Endothelial cell of umbilical vein (primary cell): ENCODE measurements at places on chromosomes 7 and 10. TPM values are rescaled to one million over a fixed set of nuclear protein-coding genes. Genes with fewer than 3 reads are reported as not detected.

The NEUROD6 gene
- total RNA-seq: not detected in 2 replicates

The ITGA8 gene
- total RNA-seq: 0.12 and 0.40 TPM in 2 replicates

DNA sequence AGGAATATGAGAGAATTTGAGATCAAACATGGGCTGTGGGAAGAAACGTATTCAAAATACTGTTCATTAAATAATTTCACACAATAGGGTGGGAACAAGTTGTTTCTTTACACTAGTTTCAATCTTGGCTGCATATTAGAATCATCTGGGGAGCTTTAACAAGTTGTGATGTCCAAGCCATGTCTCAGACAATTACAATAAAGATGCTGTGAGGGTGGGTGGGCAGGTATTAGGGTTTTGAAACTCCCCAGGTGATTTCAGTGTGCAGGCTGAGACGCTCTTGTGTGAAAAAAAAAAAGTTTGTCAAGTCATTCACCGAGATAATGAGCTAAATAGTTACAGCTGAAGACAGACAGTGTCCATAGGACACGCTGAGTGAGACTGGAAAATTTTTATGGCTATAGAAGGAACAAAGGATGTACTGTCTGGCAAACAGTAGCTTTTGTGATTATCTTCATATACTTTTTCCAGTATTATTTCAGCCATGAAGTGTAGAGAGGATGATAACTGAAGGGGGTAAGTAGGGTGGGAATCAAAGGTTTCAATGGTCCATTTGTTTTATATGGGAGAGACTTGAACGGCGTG lies 12.6 kb upstream of the LAMB4 start:
- H3K36me3 ChIP-seq: no peaks in the 10 kb centered on the region
- no peak overlapping the region for H3K4me3 ChIP-seq
- H3K4me1 ChIP-seq: no peaks in the 10 kb centered on the region
- DNase-seq: no peak
- no peaks in the 10 kb centered on the region for H3K27me3 ChIP-seq

GRCh38 chr7:102075553-102076135 lies 211.0 kb upstream of the SH2B2 start:
- no peak for DNase-seq
- no peak overlapping the region for H3K27ac ChIP-seq
- H3K4me1 ChIP-seq: no peaks in the 10 kb centered on the region
- H3K36me3 ChIP-seq: peaks cover 2% of the 10 kb centered on the region

- H3K27ac ChIP-seq: no peak overlapping the region
- no peaks in the 10 kb centered on the region for H3K36me3 ChIP-seq
- H3K4me3 ChIP-seq: no peak overlapping the region
- DNase-seq: no peak
Measured at GRCh38 chr7:158327571-158328180, 259.9 kb downstream of the PTPRN2 start.

DNA sequence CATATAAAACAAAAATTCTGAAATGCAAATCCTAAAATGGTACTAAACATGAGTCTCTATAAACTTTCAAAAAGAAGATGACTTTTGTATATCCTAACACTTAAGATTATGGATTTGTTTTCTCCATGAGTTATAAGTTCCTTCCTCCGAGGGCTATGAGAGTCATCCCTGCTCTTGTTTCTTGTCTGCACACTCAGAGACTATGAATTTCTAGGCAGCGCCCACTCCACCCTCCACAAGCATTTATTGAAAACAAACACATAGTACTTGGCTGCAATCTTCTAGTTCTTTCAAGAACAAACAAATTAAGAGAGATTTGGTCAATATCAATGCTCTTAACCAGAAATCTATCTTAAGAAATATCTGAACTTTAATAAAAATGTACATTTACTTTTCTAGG lies 211.7 kb downstream of the DKK1 start:
- H3K36me3 ChIP-seq: no peaks in the 10 kb centered on the region
- no peak overlapping the region for H3K4me3 ChIP-seq
- peak; percentile 29 for DNase-seq
- peaks cover 13% of the 10 kb centered on the region for H3K4me1 ChIP-seq

DNA sequence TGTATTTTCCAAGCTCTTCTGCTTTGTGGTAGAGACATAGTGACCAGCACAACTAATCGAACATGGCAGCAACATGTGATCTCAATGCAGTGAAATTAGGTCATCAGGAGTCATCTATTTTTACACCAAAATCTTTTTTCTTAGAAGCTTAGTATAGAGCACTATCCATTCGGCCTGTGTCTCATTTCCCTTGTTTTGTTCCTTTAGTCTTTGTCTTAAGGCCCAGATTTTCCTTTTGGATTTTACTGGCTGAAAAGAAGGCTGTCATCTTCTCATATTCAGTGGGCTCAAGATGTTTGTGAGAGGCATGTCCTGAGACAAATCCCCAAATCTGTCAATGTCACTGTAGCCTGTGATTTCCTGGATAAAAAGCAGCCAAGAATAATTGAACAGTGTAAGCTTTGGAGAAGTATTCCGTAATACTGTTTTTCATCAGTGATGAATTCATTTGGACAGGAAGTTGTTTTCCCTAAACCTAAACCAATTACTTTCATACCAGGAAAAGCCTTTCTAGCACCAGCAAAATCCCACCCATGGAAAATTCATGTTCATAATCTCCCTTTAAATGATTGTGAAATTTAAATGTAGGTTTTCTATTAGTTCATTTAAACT lies 55.2 kb downstream of the MAGI2 start:
- DNase-seq: peak; percentile 70
- peak overlapping the region; percentile 34 for H3K27ac ChIP-seq
- H3K4me1 ChIP-seq: peaks cover 8% of the 10 kb centered on the region
- no peak overlapping the region for H3K4me3 ChIP-seq

DNA sequence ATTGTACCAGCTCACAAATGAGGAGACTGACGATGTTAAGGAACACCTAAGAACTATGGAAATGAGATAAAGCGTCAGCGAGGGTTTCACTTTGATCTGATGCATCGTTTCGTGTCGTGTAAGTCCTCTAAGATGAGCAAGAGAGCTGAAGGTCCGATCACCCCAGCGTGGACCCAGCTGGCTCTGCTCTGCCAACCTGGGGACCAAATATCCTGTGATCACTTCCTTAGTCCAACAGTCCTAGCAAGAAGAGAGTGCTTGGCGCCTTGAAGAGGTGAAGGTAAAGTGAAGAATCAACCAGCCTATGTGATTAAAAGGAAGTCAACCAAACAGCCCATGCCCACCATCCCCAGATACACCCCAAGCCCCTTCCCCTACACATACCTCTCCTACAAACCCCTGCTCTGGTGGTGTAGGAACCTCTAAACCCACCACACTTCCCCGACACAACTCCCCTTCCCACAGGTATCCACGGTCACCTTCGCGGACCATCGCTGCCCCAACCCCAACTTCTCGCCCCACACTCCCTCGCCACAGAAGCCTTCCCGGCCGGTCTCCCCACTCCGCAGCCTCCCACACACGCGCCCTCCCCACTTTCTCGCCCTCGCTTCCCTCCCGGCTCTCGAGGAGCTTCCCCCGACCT lies 722 bp downstream of the UPF2 start:
- peak overlapping the region; percentile 98 for H3K27ac ChIP-seq
- peak; percentile 52 for DNase-seq
- peak overlapping the region; percentile 50 for H3K4me3 ChIP-seq
- no peaks in the 10 kb centered on the region for H3K27me3 ChIP-seq
- no peaks in the 10 kb centered on the region for H3K36me3 ChIP-seq

DNA sequence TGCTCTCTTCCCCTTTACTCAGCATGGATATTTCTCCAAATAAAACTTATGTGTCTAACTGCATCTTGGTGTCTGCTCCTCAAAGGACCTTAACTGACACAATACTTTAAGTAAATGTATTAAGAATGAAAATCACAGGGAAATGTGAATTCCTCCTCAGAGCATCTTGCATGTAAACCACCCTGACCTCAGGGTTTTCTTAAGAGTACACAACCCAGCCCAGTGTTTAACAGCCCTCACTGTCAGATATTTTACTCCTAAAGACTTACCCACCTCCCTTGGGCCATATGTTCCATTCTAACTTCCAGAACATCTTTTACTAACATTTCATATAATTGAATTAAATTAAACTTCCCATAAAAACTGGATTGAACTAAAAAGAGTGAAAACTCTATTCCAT lies 315.3 kb downstream of the HPSE2 start:
- H3K4me3 ChIP-seq: no peak overlapping the region
- no peaks in the 10 kb centered on the region for H3K36me3 ChIP-seq
- no peak overlapping the region for H3K27ac ChIP-seq
- DNase-seq: no peak
- no peaks in the 10 kb centered on the region for H3K27me3 ChIP-seq
- H3K4me1 ChIP-seq: no peaks in the 10 kb centered on the region

DNA sequence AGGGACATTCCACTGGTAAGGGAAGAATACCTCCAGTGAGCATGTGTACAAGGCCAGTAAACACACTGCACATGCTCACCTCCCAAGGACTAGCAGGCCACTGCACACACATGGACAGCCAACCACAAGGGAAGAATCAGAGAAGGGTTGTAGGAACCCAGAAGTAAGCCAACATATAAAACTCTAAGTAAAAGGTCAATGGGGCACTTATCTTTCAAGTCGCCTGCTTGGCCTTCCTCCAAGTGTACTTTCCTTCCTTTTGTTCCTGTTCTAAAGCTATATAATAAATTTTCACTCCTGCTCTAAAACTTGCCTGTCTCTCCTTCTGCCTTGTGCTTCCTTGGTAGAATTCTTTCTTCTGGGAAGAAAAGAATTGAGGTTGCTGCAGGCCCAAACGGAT lies 33.0 kb downstream of the ORC5 start:
- H3K36me3 ChIP-seq: peaks cover 2% of the 10 kb centered on the region
- peak overlapping the region; percentile 41 for H3K27ac ChIP-seq
- H3K4me3 ChIP-seq: no peak overlapping the region
- H3K27me3 ChIP-seq: no peaks in the 10 kb centered on the region
- peaks cover 12% of the 10 kb centered on the region for H3K4me1 ChIP-seq
- DNase-seq: peak; percentile 84

GRCh38 chr7:83441-83840 lies 108.9 kb upstream of the FAM20C start:
- no peaks in the 10 kb centered on the region for H3K36me3 ChIP-seq
- no peak for DNase-seq
- H3K27ac ChIP-seq: no peak overlapping the region
- no peaks in the 10 kb centered on the region for H3K27me3 ChIP-seq
- H3K4me3 ChIP-seq: no peak overlapping the region

- no peaks in the 10 kb centered on the region for H3K36me3 ChIP-seq
- H3K4me1 ChIP-seq: peaks cover 35% of the 10 kb centered on the region
- DNase-seq: no peak
- no peak overlapping the region for H3K4me3 ChIP-seq
- no peak overlapping the region for H3K27ac ChIP-seq
Measured at GRCh38 chr7:73719806-73720169, 319 bp upstream of the STX1A start.

- peak; percentile 69 for DNase-seq
- H3K4me1 ChIP-seq: no peaks in the 10 kb centered on the region
- peaks cover 5% of the 10 kb centered on the region for H3K27me3 ChIP-seq
Measured at GRCh38 chr7:23261843-23262452, 15.4 kb downstream of the GPNMB start.

DNA sequence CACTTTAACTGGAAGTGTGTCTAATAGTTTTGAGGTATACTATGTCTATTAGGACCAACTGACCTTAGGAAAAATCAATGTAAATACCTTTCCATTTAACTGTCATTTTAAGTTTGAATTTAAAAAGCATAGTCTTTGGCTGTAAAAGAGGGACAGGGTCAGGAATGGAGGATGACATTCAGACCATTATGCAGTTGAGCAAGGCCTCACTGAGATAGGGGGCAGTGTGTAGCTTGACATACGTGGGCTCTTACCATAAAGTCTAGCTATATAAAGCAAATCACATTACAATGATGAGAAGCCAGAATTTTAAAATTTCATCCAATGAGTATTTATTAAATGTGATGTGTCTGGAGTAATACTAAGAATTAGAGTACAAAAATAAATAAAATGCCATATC lies 17.9 kb downstream of the PALS2 start:
- H3K27ac ChIP-seq: no peak overlapping the region
- no peaks in the 10 kb centered on the region for H3K4me1 ChIP-seq
- H3K27me3 ChIP-seq: no peaks in the 10 kb centered on the region
- no peak for DNase-seq
- H3K4me3 ChIP-seq: no peak overlapping the region
- H3K36me3 ChIP-seq: no peaks in the 10 kb centered on the region

GRCh38 chr10:71465551-71466252 lies 69.0 kb downstream of the CDH23 start:
- DNase-seq: no peak
- H3K36me3 ChIP-seq: no peaks in the 10 kb centered on the region
- peaks cover 2% of the 10 kb centered on the region for H3K27me3 ChIP-seq
- H3K4me3 ChIP-seq: no peak overlapping the region
- no peak overlapping the region for H3K27ac ChIP-seq

DNA sequence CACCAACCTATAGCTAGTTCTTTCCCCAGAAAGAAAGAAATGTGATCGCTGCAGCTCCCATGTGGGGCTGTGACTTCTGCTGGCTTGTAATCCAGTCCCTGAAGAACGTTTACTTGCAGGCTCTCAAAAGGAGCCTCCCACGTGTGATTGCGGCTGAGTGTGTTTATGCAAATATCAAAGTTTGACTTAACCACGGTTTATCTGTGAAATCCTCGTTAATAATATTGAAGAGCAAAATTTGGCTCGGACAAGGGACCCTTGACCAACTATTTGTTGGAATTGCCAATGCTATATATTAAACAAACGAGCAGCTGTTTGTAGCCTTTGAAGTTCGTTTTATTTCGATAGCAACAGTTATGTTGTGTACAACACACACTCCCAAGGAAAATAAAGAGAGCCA lies 470.1 kb upstream of the NRP1 start:
- peaks cover 7% of the 10 kb centered on the region for H3K4me1 ChIP-seq
- no peak overlapping the region for H3K4me3 ChIP-seq
- DNase-seq: no peak

GRCh38 chr10:62231371-62231770 lies 37.3 kb downstream of the RTKN2 start:
- peak overlapping the region; percentile 76 for H3K27ac ChIP-seq
- peaks cover 21% of the 10 kb centered on the region for H3K4me1 ChIP-seq
- no peak overlapping the region for H3K4me3 ChIP-seq
- no peaks in the 10 kb centered on the region for H3K36me3 ChIP-seq
- DNase-seq: peak; percentile 78

GRCh38 chr10:101564490-101564991 lies 23.5 kb downstream of the POLL start:
- no peaks in the 10 kb centered on the region for H3K36me3 ChIP-seq
- H3K27me3 ChIP-seq: peaks cover 27% of the 10 kb centered on the region
- DNase-seq: no peak
- no peak overlapping the region for H3K4me3 ChIP-seq
- no peak overlapping the region for H3K27ac ChIP-seq

- no peaks in the 10 kb centered on the region for H3K36me3 ChIP-seq
- H3K27ac ChIP-seq: no peak overlapping the region
- H3K4me1 ChIP-seq: no peaks in the 10 kb centered on the region
- H3K4me3 ChIP-seq: no peak overlapping the region
- no peak for DNase-seq
Measured at GRCh38 chr10:128140425-128140824, 14.2 kb upstream of the MKI67 start.

DNA sequence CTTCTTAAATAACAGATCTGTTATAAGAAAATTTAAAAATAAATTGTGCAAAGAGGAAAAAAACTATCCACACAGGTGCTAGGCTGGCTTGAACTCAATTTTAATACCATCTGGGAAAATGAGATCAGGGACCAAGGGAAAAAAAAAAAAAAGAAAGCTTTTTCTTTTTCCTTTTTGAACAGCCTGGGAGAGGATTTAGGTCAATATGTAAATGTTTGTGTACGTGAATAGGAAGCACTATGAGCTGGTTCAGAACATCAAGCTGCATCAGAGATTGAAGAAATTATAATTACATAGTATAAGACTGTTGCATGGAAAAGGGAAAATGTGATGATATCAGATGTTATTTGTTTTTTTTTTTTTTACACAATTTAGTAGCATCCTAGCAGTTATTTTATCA lies 548.0 kb downstream of the ARL4A start:
- H3K36me3 ChIP-seq: no peaks in the 10 kb centered on the region
- H3K27ac ChIP-seq: no peak overlapping the region
- no peaks in the 10 kb centered on the region for H3K27me3 ChIP-seq
- H3K4me1 ChIP-seq: no peaks in the 10 kb centered on the region
